Stimulated activated CD8-positive, alpha-beta memory T cell treated with anti-CD3 and anti-CD28 coated beads, Interleukin-7, amount 100 ng/mL, for 1 hour (primary cell): ENCODE measurements at places on chromosomes 13 and 19.

DNA sequence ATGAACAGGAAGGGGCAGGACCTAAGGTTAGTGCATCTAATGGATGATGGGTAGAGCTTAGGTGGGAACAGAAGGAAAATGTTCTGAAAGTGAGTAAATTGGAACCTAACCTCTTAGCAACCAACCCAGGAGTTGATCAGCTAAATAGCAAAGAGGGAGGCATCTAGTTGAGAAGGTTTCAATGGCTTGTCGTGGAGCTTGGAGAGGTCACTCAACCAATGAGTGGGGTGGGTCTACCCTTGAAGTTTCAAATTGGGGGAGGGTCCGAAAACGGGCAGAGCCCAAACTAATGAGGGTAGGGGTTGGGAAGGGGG lies 5.7 kb upstream of the SHKBP1 start:
- DNase-seq: no peak

DNA sequence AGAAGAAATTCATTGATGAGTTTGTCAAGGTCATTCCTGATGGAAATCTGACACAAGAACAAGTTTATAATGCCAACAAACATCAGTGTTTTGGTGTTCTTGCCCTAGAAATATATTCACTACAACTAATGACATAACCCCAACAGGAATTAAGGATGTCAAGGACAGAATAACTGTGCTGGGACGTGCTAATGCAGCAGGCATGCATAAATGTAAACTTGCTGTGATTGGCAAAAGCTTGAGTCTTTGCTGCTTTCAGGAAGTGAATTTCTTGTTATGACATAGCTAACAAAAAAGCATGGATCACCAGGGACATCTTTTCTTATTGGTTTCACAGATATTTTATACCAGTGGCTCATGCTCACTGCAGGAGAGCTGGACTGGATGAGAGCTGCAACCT lies 144.6 kb downstream of the KCTD12 start:
- no peak for DNase-seq

DNA sequence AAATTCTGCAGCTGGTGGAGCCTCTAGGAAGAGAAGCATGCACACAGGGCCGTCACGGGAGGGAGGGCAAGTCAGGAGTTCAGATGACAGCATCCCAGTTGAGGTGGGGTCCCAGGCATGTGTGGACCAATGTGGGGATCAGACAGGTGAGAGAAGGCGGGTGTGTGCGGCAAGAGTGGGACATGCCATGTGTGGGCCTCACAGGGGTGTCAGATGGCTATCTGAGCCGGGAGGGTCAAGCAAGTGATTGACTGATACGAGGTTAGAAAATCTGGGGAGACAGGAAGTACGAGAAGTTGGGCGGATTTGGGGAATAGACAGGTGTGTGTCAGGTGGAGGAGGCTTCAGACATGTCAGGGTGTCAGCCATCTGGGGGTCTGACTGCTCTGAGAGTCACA lies 8.9 kb downstream of the RASGRP4 start:
- no peak for DNase-seq

- DNase-seq: no peak
Measured at GRCh38 chr19:57850553-57851017, 926 bp downstream of the ZNF587 start.
